ENCODE measurements at places on chromosomes 3 and 15.

GRCh38 chr15:67134067-67134838, 68.9 kb downstream of the SMAD3 start:
- peak; percentile 76 for DNase-seq

GRCh38 chr15:57003418-57003817, 85.0 kb downstream of the TCF12 start:
- DNase-seq: peak; percentile 71

- no peak for DNase-seq
Measured at GRCh38 chr15:60005352-60006202, 1.5 kb downstream of the FOXB1 start.

- no peak for DNase-seq
Measured at GRCh38 chr3:150419959-150420358, 11.9 kb downstream of the TSC22D2 start.

GRCh38 chr15:50116477-50116876, 2.6 kb downstream of the ATP8B4 start:
- no peak for DNase-seq

- peak; percentile 5 for DNase-seq
Measured at GRCh38 chr3:36707623-36708409, 56.5 kb downstream of the DCLK3 start.

- no peak for DNase-seq
Measured at GRCh38 chr3:47713655-47714054, 68.0 kb downstream of the SMARCC1 start.

- no peak for DNase-seq
Measured at GRCh38 chr3:105730801-105731354, 137.9 kb downstream of the CBLB start.

DNA sequence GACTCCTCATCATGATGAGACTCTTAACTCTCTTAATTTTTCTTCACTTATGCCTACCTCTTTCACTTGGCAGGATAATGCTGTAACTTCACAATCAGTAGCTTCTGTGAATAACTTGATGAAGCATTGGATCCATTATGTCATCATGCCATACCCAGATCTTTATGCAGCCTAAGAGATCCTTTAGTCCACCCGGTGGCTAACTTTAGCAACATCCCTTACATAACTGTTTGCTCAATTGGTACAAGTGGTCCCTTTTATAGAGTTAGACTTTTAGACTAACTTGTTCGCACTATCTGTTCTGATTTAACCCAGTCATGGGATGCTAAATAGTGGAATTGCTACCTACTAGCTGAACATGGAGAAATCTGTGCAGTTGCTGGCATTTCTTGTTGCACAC, 184.5 kb downstream of the USP13 start:
- DNase-seq: no peak

GRCh38 chr15:33742800-33743199, 225.5 kb upstream of the CHRM5 start:
- DNase-seq: peak; percentile 88

GRCh38 chr3:149224736-149225594, 3.3 kb upstream of the CP start:
- DNase-seq: peak; percentile 78

DNA sequence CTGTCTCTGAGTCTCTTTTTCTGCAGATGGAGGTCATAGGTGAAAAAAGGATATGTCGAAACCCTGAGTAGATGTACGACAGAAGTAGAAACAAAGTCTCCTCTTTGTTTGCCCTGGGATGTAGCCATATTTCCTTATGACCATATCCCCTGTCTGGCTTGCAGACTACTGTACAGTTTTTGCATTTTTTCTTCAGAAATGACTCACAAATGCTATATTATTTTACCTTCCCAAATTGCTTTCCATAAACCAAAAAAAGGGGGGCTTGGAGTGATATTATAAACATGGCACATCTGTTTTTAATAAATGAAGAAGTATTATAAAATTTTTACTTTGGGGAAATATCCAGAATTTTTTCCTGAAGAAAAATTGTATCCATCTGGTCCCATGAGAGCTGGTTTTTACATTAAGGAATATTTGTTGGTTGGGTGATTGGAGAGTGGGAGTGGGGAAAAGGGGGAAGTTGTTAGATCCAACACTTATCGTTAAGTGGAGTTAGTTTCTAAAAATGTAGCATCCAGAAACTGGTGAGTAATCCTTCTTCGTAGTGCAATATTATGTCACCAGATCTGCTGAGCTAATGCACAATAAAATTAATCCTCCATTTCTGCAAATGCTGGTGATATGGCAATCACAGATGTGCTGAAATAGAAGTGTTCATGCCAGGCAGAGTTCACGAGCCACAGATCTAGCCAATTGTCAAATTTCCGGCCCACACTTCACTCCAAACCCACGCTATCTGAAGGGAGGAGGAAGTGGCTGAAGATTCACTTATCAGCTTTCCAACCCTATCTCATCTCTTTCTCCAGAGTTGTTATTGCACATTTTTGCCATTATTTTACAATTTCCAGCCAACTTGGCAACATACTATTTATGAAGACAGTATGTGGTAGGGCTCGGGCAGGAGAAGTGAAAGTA, 313.6 kb upstream of the ATP11B start:
- no peak for DNase-seq

DNA sequence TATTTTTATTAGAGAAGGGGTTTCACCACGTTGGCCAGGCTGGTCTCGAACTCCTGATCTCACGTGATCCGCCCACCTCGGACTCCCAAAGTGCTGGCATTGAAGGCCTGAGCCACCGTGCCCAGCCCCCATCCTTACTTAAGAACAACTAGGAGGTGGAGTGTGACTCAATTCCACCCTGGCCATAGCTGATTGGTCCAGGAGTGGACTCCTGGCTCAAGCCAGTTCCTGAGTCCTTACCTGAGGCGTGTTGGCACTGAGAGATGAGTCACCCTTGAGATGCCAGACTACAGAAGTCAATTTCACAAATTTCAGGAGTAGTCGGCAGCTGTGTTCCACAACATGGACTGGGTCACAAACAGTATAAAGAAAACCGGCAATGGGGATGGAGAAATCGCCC, 124.2 kb downstream of the SHQ1 start:
- DNase-seq: peak; percentile 15

GRCh38 chr3:184295771-184296170, 3.3 kb upstream of the PSMD2 start:
- DNase-seq: no peak

DNA sequence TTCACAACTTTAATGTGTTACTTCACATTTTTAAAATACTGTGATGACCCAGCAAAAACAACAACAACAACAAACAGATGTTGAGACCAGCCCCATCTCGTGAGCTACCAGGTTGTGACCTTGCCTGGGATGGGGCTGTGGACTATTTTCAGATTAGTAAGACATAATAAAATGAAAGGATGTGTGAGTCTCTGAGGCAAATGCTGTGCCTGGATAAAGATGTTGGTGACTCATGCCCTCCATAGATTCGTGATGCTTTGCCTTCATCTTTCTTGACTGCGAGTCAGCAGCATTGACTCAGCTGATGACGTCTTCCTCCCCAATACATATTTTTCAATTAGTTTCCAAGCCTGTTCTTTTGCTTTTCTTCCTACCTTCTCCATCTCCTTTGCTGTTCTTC, 453.0 kb upstream of the CFAP20DC start:
- peak; percentile 71 for DNase-seq

DNA sequence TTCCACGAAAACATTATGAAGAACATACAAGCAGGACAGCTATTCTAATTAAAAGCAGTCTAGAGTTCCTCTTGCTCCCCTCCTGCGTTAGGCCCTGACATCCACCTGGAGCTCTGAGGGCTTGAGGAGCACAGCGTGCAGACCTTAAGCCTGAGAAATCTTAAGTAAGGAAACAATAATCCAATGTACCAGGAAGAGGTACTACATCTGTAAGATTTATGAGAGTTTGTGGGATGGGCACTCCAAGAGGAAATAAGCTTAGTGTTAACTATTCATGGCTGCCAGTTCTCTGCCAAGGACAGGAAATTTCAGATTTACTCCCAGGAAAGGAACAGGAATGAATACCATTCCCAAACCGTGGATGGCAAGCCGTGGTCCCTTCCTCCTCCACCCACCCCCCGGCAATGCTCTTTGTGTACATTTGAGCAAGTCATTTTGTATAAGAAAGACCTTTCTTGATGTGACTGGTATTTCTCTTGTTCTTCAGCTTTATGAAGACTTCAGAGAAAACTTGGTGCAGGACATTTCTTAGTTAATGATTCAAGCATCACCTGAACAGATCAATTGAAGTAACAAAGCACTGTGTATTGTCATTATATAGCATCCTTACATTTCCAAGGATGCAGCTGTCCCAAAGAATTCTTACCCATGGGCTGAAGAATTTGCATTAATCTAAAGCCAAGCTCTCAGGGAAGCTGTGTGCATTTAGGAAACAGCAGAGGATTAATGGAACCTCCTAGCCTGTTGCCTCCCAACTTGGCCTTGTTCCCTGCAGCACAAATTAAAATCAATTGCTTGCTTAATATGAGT, 28.8 kb upstream of the VILL start:
- DNase-seq: no peak

DNA sequence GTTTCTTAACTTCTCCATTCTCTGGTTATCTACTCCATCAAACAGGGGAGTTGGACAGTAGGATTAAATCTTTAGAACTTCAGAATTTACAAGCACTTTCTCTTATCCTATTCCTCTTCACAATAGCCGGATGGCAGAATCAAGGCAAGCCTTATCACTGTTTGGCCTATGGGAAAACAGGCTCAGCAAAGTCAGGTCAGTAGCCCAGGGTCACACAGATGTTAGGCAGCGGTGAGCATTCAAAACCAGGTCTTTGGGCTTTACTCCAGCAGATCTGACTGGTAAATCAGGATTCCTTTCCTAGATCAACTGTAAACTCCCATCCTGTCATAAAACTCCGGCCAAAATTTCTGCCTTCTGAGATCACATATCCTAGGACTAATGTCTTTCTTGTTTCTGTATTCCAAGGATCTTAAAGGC, 258.4 kb downstream of the OPA1 start:
- peak; percentile 15 for DNase-seq

- DNase-seq: no peak
Measured at GRCh38 chr15:55739641-55740040, 3.3 kb downstream of the PRTG start.

DNA sequence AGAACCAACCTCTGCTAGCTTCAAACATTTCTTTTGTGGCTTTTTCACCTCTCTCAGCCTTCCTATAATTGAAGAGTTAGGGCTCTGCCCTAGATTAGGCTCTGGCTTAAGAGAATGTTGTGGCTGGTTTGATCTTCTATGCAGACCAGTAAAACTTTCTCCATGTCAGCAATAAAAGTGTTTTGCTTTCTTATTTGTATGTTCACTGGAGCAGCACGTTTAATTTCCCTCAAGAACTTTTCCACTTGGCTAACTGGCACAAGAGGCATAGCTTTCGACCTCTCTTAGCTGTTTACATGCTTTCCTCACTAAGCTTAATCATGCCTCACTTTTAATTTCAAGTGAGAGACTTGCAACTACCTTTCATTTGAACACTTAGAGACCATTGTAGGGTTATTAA, 964.7 kb downstream of the ROBO2 start:
- DNase-seq: peak; percentile 43

- DNase-seq: no peak
Measured at GRCh38 chr15:51232581-51232980, 105.8 kb downstream of the CYP19A1 start.

All from astrocyte of the hippocampus (primary cell).